ENCODE measurements at places on chromosomes 7 and 10.
A peak's percentile ranks its signal among the peaks of the same experiment; 100 is the strongest.

GRCh38 chr7:88217675-88218428, 2.0 kb downstream of the SRI start:
- DNase-seq, result no peak

GRCh38 chr7:80124526-80125264, 9.9 kb upstream of the GNAI1 start:
- no peak for DNase-seq

DNA sequence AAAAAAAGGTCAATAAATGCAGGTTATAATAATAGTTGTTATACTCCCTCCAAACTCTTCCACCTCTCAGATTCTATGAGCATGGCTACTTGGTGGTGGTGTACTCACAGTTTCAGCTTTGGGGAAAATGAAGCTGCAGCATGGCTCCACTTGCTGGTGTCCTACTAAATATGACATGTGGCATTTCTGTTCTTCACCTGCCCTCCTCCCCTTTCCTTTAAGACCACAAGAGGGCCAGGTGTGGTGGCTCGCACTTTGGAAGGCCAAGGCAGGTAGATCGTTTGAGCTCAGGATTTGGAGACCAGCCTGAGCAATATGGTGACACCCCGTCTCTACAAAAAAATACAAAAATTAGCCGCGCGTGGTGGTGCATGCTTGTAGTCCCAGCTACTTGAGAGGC, 101.1 kb downstream of the SLC37A3 start:
- no peak for DNase-seq

DNA sequence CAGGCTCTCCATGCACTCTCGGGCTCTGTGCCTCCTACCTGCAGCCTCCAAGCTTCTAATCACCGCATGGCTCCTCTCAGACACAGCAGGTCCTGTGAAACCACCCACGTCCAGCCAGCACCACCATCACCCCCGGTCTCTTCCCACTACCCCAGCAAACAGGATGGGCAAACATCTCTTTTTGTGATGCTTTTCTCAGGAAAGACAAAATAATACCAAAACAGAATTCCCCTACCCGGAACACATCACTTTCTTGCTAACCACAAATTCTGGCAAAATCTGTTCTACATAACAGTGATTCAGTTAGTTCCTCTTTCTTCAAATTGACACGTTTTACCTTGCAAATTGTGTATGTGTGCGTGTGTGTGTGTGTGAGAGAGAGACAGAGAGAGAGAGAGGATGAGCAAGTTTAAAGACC, 6.5 kb downstream of the SNX8 start:
- peak; percentile 14 for DNase-seq

DNA sequence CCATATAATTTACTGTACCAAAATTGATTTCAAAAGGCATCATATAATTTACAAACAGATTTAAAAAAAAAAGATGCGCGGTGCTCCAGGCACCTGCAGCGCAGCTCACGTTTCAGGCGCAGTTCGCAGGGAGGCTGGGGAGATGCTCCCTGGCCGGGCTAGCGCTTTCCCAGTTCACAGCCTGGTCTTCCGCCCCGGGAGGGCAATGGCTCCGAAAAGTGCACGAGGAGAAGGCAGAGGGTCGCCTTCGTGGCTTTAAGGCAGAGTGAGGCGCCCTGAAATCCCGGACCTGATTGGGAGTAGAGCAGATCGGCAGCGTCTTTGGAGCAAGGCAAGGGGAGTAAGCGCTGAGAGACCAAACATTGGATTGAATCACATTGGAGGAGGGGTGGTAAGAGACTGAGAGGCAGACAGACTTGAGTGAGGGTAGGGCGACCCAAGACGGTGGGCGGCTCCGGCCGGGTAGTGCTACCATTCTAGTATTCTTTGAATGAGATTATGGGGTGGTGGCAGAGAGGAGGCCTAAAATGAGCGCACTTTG, 1.5 kb downstream of the NEUROG3 start:
- DNase-seq, result no peak

- DNase-seq, result no peak
Measured at GRCh38 chr7:48667407-48667806, 256.9 kb upstream of the CDC14C start.

GRCh38 chr10:88243202-88243744, 339.8 kb downstream of the RNLS start:
- no peak for DNase-seq

DNA sequence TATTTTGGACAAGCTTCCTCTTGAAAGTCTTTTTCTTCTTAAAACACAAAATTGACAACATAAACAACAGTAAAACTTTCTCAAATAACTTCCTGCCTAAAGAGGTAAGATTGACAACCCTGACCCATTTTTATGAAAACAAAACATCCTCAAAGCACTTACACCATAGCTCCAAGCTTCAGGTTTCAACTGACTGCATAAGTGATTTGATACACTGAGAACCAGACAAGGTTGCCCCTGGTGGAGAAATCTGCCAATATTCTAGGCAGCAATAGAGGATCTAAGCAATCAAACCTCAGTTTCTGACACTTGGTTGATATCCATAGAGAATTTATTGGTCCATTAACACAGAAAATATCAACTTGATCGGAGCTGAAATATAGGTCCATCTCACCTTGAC, 147.8 kb downstream of the ELAPOR2 start:
- no peak for DNase-seq

- DNase-seq, result no peak
Measured at GRCh38 chr10:70981171-70981836, 92.9 kb upstream of the PCBD1 start.

DNA sequence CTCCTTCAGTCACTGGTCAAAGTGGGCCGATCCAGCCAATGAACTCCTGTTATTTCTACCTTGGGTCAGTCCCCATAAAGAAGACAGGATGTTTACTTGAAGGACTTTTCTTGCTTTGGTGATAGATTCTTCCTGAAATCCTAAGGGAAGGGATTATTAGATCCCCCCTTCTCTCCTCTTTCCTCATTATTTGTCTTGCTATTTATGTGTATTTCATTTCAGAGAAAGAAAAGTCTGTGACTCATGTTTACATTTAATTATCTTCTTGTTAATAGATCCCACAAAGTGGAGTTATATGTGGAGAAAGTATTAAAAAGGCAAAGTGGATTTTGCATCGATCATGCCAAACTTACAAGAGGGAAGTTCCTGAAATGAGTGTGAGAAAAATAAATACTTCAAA, 341.5 kb downstream of the PHTF2 start:
- DNase-seq, result no peak

GRCh38 chr7:4249241-4249640, 432.9 kb upstream of the FOXK1 start:
- no peak for DNase-seq

DNA sequence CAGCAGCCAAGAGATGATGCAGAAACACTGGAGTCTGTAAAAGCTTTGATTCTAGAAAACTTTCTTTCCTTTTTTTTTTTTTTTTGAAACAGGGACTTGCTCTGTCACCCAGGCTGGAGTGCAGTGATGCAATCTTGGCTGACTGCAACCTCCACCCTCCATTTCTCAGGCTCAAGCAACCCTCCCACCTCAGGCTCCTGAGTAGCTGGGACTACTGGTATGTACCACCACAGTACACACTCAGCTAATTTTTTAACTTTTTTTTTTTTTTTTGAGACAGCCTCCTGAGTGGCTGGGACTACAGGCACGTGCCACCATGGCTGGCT, 17.0 kb upstream of the BAG3 start:
- no peak for DNase-seq

DNA sequence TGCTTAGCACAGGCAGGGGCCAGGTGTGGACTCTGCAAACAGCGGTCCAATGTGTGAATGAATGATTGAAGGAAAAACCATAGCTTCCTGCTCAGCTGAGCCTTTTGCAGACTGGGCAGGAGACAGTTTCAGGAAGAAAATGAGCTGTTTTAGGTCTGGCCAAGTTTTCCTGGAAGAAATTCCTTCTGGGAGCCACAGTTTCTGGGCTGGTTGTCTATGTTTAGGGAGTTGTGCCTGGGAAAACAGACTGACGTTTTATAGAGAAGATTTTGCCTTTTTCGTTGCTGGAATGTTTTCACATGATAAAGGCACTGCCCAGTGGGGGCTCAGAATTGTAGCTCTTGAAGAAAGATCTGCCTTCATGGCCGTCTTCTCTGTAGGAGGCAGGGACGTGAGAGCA, 255.1 kb downstream of the CCSER2 start:
- no peak for DNase-seq

DNA sequence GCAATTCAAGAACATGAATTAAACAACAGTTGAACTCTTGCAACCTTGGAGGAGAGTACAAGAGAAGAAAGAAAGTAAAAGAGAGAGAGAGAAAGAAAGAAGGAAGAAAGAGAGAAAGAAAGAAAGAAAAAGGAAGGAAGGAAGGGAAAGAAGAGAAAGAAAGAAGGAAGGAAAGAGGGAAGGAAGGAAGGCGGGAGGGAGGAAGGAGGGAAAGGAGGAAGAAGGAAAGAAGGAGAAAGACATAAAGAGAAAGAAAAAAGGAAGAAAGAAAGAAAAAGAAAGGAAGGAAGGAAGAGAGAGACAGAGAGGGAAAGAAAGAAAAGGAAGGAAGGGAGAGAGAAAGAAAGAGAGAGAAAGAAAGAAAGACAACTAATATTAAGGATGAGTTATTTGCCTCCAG, 1106.7 kb downstream of the TYW1 start:
- no peak for DNase-seq

DNA sequence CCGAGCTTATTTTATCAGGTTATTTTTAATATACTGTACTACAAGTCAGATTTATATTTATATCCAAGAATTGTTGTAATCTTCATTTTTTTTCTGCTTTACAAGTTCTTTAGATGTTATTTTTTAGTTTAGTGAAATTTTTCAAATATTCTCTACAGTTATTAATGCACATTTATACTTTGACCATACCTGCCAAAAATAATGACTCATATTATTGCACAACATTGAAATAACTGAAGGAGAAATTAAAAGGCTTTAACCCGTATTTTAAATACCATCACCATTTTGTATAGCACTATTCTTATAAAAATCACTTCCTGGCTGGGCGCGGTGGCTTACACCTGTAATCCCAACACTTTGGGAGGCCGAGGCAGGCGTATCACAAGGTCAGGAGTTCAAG, 278.5 kb downstream of the BICC1 start:
- no peak for DNase-seq

GRCh38 chr10:110651044-110651958, 7.2 kb downstream of the RBM20 start:
- no peak for DNase-seq

DNA sequence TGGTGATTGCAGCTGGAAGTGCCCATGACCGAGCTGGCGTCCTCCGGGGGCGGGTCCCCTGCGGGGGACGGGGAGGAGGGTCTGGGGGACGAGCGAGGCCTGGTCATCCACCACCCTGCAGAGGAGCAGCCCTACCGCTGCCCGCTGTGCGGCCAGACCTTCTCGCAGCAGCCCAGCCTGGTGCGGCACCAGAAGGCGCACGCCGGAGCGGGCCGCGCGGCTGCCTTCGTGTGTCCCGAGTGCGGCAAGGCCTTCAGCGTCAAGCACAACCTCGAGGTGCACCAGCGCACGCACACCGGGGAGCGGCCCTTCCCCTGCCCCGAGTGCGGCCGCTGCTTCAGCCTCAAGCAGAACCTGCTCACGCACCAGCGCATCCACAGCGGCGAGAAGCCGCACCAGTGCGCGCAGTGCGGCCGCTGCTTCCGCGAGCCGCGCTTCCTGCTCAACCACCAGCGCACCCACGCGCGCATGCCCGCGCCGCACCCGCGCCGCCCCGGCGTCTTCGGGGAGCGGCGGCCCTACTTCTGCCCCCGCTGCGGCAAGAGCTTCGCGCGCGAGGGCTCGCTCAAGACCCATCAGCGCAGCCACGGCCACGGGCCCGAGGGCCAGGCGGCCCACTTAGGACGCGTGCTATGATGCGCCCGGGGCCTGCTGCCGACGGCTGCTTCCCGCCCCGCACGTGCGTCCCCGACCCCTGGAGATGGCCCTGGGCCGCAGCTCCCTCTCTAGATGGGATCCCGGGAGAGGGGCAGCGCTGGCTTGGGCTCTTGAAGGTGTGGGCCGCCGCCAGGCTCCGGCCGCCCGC, 28.7 kb downstream of the ZNF775 start:
- DNase-seq, result peak; percentile 34

- peak; percentile 87 for DNase-seq
Measured at GRCh38 chr7:518630-519483, 789 bp downstream of the PDGFA start.

GRCh38 chr7:128891110-128891941, 19.2 kb downstream of the KCP start:
- DNase-seq, result no peak

DNA sequence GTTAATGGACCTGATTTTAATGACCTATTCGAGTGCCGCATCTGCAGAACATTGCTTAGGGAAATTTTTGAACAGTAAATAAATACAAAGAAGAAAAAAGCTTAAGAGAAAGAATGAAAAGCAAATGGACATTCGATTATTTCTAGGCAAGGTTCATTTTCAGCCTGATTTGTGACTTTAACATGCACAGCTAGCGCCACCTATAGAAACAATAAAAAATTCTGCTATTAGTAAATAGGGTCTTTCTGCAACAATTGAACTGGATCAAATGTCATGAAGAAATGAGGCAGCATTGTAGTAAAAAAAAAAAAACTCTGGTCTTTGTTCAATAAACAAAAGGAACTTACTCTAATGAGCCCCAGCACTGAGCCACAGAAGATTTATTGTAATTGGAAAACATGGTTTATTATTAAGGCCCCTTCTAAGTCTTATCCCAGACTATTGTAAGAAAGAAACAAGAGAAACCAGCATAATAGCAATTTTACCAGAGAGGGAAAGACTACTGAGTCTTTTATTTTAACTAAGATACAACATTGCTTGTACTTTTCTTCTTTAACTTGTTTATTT, 41.4 kb upstream of the GHITM start:
- DNase-seq, result no peak

- DNase-seq, result no peak
Measured at GRCh38 chr10:101956898-101957297, 99.1 kb downstream of the ARMH3 start.

GRCh38 chr10:69715156-69715898, 85.3 kb downstream of the FAM241B start:
- DNase-seq, result no peak

- DNase-seq, result no peak
Measured at GRCh38 chr7:98970016-98970615, 91.8 kb downstream of the TRRAP start.

DNA sequence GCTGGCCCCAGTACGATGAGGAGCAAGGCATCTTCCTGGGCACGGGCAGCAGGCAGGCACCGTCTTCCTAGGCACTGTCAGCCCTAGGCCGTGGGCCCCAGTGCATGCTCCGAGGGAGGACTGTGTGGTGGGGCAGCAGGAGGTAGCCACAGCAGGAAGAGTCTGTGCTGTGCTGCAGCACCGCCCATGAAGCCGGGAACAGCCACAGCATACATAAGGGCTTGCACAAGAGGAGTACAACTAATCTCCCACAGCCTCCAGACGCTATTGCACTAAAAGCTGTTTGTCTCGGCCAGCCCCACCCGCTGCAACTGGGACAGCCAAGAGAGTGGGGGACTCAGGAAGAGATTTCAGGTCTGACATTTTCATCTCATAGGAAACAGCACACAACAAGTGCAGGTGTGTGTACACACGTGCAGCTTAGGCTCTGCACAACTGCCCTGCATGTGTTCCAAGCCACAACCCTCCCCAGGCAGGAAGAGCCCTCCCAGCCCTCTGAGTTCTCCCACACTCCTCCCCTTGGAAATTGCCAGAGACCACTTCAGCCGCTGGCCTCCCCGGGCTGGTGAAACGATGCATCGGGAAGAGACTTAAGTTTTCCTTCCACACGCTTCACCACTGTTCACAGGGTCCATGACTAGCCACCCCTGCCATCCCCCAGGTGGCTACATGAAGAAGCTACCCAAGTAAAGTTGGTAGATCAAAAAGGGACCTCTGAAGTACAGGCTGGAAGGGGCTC, 88.1 kb upstream of the DDC start:
- no peak for DNase-seq

GRCh38 chr7:105602325-105603305, 21.3 kb upstream of the EFCAB10 start:
- no peak for DNase-seq
